ENCODE measurements at places on chromosomes 13 and 19. TPM values are rescaled to one million over a fixed set of nuclear protein-coding genes. Genes with fewer than 3 reads are reported as not detected.

The ZBTB45 gene
- 3.0 TPM for total RNA-seq

DNA sequence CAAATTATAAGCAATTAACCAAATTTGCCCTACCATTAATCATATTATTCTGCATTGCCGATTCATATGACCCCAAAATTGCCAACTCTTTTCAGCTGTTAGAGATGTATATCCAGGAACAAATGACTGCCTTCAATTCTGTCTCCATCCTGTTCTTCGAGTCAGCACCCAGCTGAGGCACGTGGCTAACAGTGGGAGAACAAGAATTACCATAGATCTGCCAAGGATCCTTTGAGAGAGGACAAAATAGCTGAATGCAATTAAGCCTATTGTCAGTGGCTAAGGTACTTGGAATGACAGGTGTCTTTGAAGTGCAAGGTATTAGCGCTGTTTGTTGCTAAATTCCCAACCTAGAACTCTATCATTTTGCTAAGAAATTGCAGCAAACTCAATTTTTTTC lies 426.1 kb downstream of the TSHZ3 start:
- no peak overlapping the region for H3K27ac ChIP-seq
- H3K27me3 ChIP-seq = peaks cover 5% of the 10 kb centered on the region
- no peaks in the 10 kb centered on the region for H3K36me3 ChIP-seq
- no peak overlapping the region for H3K4me3 ChIP-seq
- no peak for DNase-seq
- H3K4me1 ChIP-seq = no peaks in the 10 kb centered on the region

The LINGO3 gene
- not detected for total RNA-seq

The LCP1 gene
- 8.6 TPM for total RNA-seq

- H3K4me1 ChIP-seq = peaks cover 24% of the 10 kb centered on the region
- no peak overlapping the region for H3K4me3 ChIP-seq
- no peaks in the 10 kb centered on the region for H3K27me3 ChIP-seq
- DNase-seq = no peak
Observed at GRCh38 chr19:49832556-49832955, 14.5 kb downstream of the MED25 start.

DNA sequence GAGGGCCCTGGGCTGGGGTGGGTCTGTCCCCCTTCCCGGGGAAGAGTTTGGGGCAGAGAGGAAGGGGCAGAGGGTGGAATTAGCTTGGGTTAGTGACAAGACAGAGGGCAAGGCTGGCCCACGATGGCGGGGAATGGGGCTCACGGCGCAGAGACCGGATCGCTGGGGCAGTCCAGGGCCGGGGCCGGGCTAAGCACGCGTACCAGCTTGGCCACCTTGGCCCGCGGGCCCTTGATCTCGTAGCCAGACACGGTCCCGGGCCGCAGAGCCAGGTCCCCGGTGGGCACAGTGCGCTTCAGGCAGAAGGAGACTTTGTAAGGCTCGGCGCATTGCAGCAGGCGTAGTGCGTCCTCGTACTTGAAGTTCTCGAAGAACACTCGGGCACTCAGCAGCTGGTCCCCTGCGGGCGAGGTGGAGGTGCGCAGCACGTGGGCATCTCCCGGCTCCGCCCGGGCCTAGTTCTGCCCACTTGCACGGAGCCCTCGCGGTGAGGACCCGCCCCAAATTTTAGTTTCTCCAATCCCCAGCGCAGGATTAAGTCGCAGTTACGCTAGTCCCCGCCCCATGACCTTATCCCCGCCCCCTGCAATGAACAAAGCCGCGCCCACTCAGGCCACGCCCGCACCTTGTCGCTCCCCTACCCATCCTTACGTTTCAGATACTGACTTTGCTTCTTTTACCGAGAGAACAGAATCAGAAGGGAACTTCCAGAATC lies 8.6 kb upstream of the HIPK4 start:
- H3K27me3 ChIP-seq = no peaks in the 10 kb centered on the region
- DNase-seq = peak; percentile 37
- H3K36me3 ChIP-seq = peaks cover 6% of the 10 kb centered on the region

- H3K4me1 ChIP-seq = no peaks in the 10 kb centered on the region
- no peak overlapping the region for H3K27ac ChIP-seq
- peaks cover 3% of the 10 kb centered on the region for H3K36me3 ChIP-seq
Observed at GRCh38 chr19:12098040-12098439, 33.5 kb downstream of the ZNF844 start.

The TUBA3C gene
- total RNA-seq = not detected

DNA sequence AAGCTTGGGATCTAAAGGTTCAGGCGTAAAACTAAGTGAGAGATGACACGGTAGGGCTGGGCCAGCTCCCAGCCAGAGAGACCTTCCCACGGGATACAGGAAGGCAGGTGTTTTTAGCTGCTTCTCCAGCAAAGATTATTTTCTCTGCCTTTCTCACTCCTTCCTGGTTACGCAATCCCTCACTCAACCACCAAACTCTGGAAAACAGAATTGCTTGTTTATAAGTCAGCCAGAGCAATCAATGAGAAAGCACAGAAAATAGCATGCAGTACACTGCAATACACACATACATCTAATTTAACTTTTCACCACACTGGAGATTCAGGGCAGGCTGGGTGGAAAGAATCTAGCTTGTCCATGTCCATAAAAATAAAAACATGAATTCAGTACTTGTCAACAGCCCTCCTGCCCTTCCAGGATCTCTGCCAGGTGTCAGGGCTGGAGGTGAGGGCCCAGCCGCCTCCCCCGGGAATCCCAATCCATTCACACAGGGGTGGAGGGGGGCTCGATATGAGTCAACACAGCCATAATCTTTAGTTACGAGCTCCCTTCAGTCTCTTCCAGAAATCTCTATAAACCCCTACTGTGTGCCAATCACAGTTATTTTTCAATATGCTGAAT lies 12.2 kb downstream of the RHPN2 start:
- no peak overlapping the region for H3K4me3 ChIP-seq
- no peaks in the 10 kb centered on the region for H3K4me1 ChIP-seq
- no peak overlapping the region for H3K27ac ChIP-seq
- H3K27me3 ChIP-seq = no peaks in the 10 kb centered on the region
- no peaks in the 10 kb centered on the region for H3K36me3 ChIP-seq

- H3K36me3 ChIP-seq = no peaks in the 10 kb centered on the region
- H3K27ac ChIP-seq = no peak overlapping the region
- H3K27me3 ChIP-seq = no peaks in the 10 kb centered on the region
- DNase-seq = peak; percentile 14
- no peak overlapping the region for H3K4me3 ChIP-seq
Observed at GRCh38 chr19:23283925-23284324, 33.7 kb upstream of the ZNF724 start.

GRCh38 chr13:92657565-92657964 lies 569.0 kb upstream of the GPC6 start:
- H3K4me3 ChIP-seq = no peak overlapping the region
- H3K27me3 ChIP-seq = no peaks in the 10 kb centered on the region
- no peak overlapping the region for H3K27ac ChIP-seq

Measured in muscle of leg (tissue), 16 donors.